ENCODE measurements at places on chromosomes 12 and 14.

GRCh38 chr14:53695692-53696214, 260.9 kb downstream of the BMP4 start:
- DNase-seq, result no peak

DNA sequence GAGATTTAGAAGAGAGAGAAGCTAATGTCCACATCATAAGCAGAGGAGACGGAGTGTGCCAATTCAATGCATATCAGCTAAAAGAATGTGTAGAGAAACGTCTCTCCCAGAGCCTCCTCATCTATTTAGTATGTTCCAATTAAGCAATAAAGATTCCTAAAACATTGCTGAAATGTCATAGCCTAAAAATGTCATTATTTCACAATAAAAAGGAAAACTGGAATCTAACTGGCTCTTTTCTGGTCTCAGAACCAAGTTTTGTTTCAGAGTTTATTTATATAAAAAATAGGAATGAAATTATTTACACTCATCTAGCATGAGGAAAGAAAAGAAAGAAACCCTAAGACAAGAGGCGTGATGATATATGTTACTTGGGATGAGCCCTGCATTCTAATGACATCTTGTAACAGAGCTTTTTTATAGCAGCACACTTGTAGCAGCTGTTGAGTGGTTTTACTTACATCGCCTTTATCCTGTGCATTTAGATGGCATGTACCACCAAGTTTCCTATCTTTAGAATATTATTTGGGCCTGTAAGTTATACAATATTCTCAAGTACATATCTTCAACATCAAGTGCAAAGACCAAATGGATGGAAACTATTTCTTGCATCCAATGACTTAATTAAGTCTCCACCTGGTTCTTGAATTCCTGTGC, 266.3 kb upstream of the PRKD1 start:
- no peak for DNase-seq

GRCh38 chr12:49283541-49284429, 11.2 kb upstream of the PRPH start:
- no peak for DNase-seq

DNA sequence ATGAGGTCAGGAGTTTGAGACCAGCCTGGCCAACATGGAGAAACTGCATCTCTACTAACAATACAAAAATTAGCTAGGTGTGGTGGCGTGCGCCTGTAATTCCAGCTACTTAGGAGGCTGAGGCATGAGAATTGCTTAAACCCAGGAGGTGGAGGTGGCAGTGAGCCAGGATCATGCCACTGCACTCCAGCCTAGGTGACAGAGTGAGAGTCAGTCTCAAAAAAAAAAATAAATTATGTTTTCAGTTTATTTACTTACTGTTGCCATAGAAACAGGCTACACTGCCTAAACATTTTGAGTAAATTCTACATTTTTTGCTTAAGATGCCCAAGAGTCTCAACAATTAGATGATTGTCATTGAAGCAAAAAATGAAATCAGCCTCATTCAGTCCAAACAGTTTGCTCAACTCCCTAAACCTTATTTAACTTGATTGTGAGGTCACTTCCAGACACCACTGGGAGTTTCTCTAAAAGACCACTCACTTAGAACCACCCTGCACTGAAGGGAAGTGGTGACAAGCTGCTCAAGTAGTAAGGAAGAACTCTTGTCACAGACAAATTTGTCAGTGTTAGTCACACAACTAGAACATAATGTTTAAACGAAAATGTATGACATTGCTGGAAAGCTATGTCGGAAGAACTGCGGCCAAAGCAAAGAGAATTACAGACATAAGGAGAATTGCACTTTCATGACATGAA, 9.8 kb upstream of the GNPNAT1 start:
- no peak for DNase-seq

DNA sequence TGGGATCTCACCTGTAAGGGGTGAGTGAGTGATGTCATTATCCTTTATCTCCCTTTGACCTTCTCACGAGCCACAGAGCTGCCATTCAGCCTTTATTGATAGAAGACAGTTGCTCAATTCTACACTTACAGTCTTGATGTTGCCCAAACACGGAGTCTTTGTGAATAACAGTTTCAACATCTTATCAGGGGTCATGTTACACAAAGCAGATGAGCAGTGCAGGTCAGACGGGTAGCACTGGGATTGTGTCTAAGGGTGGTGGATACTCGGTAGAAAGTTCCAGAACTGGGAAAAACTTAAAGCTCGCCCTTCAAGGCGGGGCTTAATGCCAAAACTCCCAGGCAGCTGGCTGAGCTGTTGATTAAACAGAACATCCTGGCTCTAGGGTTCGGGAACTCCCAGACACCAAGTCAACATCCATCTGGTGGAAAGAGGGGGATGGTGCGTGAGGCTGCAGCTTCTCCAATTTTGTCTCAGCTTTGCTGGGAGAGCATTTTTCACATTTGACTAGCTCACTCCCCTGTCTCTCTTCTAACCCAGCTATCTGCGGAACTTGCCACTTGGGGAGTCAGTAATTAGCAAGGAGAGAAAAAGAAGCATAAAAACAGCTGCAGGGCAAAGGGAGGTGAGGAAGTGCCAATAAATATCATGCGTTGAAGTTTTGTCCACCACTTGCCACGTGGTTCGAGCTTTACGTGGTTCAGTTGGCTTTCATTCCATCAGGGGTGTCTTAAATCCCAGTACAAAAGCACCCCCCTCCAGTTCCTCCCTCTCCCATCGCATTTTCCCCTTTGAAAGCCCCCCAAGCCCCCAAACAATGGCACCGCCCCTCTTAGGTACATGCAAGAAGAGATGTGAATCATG, 31.0 kb downstream of the FOXN4 start:
- no peak for DNase-seq

DNA sequence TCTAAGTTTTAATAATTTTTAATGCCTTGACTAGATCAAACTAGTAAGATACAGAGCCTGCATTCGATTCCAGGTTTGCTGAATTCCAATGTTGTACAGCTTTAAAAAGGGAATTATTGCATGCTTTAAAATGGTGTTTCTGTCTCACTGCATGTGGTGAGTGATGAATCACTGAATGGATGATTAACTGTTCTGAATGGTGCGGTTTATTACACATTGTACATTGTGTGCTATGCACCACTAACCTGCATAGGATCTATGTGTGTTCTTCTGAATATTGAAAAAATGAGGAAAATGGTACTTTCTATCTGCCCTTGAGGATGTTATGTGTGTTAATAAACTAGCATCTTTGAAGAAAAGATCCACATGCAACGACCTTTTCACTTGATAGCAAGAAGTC, 231.7 kb downstream of the NRXN3 start:
- DNase-seq, result no peak

DNA sequence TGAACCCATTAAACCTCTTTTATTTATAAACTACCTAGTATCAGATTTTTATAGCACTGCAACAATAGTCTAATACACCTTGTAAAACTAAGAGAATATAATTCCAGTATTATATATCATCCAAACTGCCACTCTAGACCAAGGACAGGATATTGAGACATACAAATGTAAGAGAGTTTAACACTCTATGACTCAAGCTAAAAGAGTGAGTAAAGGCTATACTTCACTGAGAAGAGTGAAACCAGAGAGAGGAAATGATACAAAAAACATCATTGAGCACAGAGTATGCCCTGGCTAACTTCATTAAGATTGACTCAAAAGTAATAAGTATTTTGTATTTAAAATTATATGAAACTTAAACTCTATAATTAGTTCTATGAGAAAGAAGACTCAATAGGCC, 1951.9 kb upstream of the SEL1L start:
- no peak for DNase-seq

DNA sequence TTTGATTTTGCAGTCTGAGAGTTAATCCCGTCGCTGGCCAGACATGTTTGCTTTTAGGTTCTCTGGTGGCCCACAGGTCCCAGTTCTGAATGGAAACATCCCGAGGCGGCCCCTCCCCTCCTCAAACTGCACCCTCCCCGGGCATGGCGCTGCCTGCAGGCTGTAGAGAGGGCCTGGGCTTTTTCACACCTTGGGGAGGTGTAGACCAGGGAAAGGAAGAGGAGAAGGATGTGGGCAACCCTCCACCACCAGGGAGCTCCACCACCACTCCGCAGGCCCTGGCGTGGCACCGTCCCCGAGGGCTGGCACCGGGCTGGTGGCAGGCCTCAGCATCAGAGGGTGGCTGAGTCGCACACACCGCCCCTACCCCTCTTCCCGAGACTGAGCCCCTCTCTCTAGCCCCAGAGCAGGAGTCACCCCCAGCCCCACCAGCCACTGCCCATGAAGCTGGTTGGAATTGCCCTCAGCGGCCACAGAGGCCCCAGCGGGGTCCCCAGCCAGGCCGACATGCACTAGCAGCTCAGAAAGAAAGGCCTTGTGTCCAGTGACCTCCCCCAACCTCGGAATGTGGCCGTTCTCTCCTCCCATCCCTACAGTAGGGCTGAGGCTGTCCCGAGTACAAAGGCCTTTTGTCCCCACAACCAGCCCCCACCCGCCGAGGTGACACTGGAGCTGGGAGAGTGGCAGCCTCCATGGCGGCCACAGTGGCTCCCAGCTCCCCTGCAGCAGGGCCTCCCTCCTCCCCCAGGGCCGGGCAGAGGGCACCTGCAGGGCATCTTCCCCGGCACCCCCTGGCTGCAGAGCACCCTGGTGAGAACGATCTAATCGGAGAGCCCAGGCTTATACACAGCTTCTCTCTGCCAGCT, 23.5 kb upstream of the INF2 start:
- no peak for DNase-seq

DNA sequence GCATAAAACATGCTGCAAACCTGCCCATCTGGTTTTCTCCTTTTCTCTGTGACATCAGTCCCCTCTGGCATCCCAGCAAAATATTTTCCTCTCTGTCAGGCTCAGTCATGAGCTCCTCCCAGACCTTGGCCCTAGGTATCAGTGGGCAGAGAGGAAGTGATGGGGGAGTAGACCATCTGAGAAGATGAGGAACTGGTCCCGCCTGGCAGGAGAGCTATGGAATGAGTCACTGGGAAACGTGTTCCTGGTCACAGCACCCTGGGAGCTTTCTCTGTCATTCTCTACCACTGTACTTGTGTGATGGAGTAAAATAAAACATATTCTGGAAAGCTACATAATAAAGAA, 5.0 kb upstream of the SRSF9 start:
- DNase-seq, result no peak

GRCh38 chr12:116525418-116526001, 33.7 kb upstream of the MAP1LC3B2 start:
- no peak for DNase-seq

DNA sequence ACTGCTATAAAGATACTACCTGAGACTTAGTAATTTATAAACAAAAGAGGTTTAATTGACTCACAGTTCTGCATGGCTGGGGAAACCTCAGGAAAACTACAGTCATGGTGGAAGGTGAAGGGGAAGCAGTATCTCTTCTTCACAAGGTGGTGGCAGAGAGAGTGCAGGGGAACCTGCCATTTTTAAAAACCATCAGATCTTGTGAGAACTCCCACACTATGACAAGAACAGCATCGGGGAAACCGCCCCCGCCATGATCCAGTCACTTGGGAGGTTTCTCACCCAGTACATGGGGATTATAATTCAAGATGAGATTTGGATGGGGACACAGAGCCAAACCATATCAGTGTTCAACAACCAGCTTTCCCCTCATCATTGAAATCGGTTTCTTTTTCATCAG, 49.9 kb downstream of the AEBP2 start:
- no peak for DNase-seq

GRCh38 chr12:48183876-48184548, 568 bp downstream of the CCDC184 start:
- no peak for DNase-seq

GRCh38 chr14:38910092-38910491, 192.9 kb downstream of the SEC23A start:
- no peak for DNase-seq

DNA sequence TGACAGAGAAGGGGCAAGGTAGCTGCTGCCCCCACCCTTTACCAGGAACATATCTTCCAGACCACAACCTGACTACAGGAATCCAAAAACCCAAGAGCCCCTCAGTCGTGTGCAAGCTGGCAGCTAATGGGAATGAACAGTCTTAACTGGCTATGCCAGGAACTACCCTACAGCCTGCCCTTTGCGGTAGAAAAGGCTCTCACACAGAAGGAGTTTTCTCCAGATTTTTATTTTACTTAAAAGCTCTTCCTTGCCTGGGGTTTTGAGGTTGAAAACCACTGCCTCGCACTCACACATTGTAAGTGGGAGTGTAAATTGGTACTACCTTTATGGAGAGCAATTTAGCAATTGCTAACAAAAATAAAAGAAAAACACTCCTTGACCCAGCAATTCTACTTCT, 28.3 kb downstream of the PITPNM2 start:
- DNase-seq, result no peak

DNA sequence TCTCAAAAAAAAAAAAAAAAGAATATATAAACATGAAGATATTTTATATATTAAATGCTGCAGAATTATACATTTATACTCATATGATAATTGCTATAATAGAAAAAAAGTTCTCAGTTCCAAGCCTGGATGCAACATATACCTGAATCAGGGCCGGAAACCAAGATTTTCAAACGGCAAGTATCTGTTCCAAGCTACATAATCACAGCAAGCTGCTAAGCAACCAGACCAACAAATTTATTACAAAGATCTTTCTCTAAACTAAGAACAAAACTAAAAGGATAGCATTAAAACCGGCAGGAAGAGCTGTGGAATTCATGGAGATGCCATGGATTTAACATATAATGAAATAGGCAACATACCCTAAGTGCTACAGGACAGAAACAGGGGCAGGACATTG, 7.1 kb downstream of the RACGAP1 start:
- DNase-seq, result no peak
